WERI-Rb-1 (cell line): ENCODE measurements at places on chromosomes 7 and 10.

GRCh38 chr7:3057066-3057420 lies 13.4 kb upstream of the CARD11 start:
- no peak for DNase-seq

DNA sequence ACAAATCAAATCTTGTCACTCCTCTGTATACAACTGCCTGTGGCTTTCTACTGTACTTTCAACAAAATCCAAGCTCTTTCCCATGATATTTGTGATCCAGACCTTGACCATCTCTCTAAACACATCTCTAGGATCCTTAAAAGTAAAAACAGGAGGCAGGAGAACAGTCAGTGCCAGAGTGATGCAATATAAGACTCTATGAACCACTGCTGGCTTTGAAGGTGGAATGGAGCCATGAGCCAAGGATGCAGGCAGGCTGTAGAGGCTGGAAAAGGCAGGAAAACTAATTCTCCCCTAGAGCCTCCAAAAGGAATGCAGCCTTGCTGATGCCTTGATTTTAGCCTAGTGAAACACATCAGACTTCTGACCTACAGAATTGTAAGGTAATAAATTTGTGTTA lies 45.5 kb upstream of the LRRN3 start:
- DNase-seq, result no peak

DNA sequence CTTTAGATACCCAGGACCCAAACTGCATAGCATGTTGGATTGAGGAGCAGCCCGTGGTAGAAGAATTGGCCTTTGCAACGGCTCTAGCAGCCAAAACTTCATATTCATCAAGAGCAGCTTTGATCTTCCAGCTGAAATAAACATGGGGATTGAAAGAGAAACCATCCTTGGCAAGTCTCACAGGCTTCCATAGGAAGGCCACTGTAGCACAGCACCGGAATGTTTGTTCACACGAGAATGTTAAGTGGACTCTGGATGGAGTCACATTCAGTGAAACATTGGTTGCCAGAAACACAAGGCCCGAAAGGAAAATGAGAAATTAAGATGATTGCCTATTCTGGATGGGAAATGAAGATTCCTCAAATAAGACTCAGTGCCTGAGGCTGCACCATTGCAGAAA lies 97.4 kb downstream of the RAB18 start:
- no peak for DNase-seq

- DNase-seq, result no peak
Measured at GRCh38 chr7:81499262-81500116, 270.4 kb downstream of the HGF start.

DNA sequence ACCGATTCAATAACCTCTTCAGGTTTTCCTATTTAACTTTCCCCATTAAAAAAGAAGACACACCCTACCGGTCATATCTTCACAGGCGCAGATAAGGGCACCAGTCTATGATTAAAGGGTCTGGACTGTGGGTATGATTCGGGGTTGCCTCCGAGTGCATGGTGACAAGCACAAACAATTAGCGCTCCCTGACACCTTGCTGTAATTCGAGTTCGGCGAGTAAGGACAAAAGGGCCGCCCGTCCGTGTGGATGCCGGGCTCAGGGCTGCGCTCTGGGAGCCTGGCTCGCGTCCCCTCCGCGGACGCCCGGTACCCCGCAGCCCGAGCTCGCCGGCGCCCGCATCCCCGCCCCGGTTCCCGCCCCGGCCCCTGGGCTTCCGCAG lies 111.9 kb upstream of the RHEB start:
- DNase-seq, result peak; percentile 33

DNA sequence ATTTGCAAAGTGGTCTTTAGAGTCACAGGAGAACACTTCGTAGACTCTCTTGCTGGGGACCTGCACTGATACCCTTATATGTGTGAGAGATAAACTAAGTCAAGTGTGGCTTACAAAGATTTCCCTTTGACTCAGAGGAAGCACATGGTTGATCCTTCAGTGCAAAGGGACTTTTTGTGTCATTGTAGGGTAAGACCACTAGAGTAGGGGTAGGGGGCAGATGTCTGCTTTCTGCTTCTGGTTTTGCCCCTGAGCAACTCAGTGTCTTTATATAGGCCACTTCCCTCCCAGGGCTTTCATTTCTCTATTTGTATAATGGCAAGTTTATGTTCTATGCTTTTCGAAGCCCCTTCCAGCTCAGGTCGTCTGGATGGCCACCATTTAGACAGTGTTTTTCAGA lies 281.7 kb downstream of the SORCS3 start:
- no peak for DNase-seq

- DNase-seq, result no peak
Measured at GRCh38 chr10:122199070-122199469, 72.0 kb upstream of the BTBD16 start.

DNA sequence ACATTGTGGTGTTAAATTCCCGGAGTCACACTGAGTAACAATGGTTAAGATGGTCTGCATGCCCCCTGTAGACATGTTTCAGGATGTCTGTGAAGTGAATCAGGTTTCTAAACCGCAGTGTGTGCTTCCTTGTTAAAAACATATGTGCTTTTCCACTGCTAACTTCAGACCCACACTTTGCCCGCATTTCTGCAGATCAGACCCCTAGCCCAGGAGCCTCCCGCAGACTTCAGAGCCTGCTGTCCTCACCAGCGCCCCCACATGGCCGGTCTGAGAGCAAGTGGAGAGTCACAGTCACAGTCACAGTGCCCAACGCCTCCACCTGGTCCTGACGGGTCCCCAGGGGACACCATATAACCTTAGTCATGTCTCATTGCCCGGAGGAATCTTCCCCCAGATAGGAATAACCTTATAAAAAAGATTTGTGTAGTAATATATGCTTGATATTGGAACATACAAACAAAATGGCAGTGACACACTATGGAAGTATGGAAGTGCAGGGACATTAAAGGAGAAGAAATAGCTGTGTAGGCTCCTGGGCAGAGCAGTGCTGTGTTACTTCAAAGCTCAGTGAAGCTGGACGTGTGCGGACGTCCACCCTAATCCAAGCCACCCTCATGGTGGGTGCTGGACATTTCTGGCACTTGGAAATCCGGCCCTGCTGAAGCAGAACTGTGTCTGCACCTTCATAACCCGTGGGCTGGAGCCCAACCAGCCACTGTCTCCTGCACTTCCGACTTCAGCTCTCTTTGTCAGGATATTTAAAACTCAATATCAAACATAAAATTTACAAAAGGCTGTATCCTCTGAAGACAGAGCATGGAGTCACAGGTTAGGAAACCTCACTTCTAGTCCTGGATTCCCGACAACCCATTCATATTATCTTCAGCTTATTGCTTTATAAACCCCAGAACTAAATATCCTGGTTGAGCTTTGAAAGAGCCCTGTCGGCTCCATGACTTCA lies 29.0 kb downstream of the GSTO2 start:
- peak; percentile 65 for DNase-seq

GRCh38 chr10:83959328-83959727 lies 180.0 kb upstream of the GHITM start:
- DNase-seq, result no peak

DNA sequence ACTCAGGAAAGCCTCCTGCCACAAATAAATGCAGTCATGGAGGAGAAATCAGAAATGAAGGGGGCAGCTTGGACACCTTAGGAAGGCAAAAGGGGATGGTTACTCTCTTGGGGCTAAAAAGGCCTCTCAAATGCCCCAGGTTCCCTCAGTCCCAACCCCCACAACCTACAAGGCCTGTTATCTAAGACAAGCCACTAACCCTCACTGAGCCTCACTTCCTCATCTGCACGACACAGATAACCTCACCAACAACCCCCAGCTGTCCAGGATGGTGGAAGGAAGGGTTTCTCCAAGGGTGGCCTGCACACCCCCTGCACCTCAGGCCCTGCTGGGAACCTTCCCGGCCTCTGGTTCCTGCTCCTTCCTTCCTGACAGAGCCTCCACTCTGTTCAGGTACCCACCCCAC lies 29.2 kb downstream of the SORBS1 start:
- no peak for DNase-seq

DNA sequence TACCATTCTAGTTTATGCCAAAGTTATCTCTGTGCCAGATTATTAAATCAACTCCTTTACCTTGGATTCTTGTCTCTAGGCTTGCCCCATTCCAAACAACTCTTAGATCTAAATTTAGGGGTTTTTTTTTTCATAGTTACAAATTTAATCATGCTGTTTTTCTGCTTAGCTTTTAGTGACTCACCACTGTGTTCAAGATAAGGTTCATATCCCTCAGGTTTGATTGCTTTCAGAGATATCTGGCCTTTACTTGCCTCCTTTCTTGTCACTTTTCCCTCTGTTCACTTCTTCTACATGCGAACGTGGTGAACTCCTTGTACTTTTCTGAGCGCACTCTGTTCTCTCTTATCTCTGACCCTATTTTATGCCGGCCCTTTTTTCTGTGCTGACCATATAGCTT lies 78.2 kb downstream of the VPS50 start:
- DNase-seq, result no peak

GRCh38 chr7:34162677-34163076 lies 257.3 kb downstream of the BMPER start:
- no peak for DNase-seq

DNA sequence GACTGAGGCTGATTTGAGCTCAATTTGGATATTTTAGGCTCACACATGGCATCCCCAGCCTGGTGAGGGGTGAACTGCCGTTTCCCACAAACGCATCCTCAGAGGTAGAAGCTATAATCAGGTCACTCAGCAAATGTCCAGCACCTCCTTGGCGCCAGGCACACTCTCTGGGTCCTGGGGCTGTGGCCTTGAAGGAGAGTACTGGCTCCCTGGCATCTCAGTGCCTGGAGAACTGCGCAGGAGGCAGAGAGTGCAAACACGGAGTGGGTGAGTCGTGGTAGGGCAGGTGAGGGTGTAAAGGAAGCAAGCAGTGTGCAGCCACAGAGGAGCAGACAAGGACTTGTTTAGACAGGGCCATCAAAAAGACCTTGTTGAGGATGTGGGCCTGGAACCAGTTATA lies 224.0 kb upstream of the ZNF32 start:
- DNase-seq, result no peak

DNA sequence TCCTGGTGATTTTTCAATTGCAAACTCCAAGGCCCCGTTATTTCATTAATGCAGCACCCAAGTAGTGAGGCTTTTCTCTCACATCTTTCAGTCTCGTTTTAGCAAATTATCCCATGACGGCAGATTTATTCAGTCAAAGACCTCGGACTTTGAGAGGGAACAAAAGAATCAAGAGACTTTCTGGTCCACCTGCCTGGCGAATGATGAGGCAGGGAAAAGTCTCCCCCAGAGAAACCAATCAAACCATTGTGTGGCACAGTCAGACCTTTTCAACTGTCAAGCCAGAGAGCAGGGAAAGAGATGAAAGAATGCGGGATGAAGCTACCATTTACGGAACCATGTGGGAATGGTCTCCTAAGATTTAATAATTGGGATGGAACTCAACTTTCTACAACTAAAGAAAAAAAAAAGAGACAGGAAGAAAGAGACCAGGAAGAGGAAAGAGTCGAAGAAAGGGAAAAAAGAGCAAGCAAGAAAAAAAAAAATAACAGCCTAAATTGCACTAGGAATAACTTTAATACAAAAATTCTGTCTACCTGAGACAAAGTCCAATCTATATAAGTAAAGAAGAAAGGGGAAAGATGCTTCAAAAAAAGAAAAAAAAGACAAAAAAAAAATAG lies 22.8 kb downstream of the GLI3 start:
- no peak for DNase-seq

DNA sequence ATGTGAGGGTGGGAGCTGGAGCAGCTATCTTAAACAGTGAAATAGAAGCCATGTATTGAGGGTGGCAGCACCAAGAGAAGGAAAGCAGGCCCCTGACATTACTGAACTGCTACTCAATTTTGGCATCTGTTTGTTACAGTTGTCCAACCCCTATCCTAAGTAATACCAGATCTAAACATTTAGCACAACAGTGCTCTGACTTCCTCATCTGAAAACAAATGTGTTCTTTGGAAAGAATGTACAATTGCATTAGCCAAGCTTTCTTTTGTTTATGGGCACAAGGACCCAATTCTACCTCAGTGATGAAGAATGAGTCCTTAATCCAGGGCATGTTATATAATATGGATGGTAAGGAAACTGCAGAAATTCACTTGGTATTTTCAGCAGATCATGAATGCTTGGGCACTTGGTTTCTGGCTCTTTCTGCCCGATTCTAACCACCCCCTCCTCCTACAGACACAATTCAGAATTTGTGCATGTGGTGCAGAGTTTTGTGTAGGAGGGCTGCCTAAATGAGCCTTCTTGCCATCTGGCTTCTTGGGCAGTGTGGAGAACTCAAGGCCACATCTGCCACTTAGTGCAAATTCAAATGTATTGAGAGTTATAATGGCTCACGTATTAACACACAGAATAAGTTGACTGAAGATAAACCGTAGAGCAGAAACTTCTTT lies 36.9 kb upstream of the KMT2E start:
- no peak for DNase-seq

DNA sequence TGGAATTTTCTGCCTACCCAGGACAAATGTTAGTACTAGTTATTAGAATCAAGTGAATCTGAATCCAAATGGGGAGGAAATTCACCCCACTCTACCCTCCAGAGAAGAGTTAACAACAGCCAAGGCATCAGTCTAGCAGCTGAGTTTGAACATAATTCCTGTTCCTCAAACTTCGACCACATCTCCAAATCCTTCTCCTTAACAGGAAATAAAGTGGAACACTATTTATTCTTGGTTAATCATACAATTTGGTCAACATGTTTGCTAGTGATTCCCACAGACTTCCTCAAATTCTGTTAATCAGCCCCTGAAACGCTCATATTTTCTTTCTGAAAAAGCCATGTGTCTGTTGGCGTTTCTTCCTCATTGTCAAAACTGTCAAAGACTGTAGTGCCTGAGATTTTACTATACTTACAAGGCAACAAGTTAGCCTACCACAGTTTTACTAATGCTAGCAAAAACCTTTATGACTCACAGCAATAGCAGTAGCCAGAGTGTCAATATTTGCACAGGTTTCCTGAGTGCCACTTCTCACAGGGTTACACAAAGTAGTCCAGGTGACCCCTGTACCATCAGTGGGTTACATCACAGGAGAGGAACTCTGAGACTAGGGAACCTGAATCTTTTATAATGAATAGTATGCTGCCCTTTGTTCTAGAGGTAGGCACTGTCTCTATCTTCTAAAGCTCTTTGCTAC lies 202.9 kb downstream of the GRM3 start:
- no peak for DNase-seq

GRCh38 chr10:79400146-79401004 lies 45.0 kb downstream of the ZCCHC24 start:
- peak; percentile 80 for DNase-seq

GRCh38 chr7:137931823-137932222 lies 70.1 kb downstream of the CREB3L2 start:
- no peak for DNase-seq

GRCh38 chr7:154423231-154423630 lies 371.0 kb downstream of the DPP6 start:
- DNase-seq, result peak; percentile 53

- DNase-seq, result no peak
Measured at GRCh38 chr10:9198611-9199010, 1144.1 kb downstream of the GATA3 start.
